ENCODE measurements at places on chromosomes 7 and 10.

- DNase-seq = no peak
Measured at GRCh38 chr10:44293306-44293778, 91.6 kb downstream of the CXCL12 start.

DNA sequence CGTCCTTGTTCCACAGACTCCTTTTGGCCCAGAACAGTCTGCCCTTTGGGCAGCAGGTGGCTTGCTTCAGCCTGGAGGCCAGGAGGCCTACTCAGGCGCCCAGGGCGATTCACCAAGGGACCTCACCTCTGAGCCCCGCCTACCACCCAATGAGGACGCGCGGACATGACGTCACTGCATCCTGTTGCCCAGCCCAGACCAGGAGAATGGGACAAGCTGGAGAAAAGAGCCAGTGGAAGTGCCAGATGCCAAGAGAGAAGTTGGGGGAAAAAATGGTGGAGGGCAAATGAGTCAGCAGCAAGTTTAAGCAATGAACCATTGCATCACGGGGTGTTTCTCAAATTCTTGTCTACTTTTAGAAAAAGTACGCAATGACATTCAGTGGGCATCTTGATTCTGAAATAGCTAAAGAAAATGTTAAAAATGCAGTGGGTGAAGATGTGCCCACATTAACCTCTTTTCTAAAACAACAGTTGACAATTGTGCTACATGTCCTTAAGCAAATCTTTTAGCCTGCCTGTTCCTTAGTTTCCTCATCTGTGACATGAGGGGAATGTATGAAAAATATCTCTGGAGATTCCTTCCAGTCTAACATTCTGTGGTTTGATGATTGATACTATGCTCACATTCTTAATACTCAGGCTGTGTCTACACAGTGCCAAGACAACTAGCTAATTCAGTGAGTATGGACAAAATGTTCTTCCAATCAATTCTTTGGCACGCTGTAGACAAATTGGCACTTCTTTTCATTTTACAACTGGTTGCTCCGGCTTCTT is 23.9 kb upstream of the LEP start:
- DNase-seq = no peak

DNA sequence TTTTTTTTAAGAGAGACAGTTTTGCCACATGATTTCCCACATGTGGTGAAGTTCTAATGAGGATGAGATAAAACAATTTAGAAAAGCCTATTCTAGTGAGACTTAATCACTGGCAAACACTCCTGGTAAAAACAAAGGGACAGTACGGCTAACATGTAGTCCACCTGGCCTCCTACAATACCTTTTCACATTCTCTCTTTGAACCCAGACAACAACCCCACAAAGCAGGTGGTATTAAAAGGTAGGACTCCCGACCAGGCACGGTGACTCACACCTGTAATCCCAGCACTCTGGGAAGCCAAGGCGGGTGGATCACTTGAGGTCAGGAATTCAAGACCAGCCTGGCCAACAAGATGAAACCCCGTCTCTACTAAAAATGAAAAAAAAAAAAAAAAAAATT is 12.4 kb downstream of the PARD3 start:
- DNase-seq = no peak

DNA sequence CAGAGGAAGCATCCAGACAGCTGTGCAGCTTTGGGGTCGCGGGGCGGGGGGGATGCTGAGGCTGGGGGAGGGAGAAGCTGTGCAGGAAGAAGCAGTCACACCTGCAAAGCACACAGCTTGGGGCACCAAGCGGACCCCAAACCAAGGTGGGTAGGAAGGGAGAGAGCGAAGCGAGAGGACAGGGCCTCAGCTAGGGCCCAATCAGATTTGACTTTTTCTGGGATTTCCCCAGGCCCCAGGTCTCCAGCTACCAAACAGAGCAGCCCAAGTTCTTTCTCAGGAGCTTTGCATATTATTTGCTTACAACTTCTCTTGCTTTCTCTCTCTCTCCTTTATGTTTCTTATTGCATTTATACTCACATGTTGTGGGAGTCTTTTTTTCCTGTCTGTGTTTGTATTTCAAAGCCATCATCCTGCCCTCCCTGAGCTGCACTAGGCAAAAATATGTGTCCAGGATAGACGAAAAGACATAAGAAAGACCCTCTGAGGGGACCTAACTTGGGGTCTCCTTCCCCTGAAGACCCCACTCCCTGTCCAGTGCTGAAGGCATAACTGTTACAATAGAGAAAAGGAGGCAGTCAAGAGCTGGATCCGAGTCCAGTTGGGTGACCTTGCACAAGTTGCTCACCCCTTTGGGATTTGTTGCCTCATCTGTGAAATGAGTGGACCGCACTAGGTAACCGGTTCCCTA is 50.6 kb upstream of the SMNDC1 start:
- no peak for DNase-seq

- no peak for DNase-seq
Measured at GRCh38 chr10:118286051-118286838, 55.9 kb downstream of the FAM204A start.

DNA sequence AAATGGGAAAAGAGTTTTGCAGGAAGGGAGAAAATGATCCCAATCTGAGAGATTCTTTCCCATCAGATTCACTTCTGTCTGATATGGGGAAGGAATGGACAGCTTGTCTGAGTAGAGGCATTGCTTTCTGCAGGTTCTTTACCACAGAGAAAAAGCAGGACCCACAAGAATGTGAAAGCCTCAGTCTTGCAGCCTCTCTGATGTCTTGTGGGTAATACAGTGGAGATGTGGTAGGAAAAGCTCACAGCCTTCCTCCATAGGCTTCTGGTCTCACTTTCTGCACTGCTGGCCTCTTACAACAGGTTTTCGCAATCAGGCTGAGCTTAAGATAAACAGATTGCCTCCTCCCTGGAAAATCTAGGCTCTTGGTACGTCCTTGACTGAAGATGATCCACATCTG is 551 bp downstream of the IFIT1 start:
- no peak for DNase-seq

DNA sequence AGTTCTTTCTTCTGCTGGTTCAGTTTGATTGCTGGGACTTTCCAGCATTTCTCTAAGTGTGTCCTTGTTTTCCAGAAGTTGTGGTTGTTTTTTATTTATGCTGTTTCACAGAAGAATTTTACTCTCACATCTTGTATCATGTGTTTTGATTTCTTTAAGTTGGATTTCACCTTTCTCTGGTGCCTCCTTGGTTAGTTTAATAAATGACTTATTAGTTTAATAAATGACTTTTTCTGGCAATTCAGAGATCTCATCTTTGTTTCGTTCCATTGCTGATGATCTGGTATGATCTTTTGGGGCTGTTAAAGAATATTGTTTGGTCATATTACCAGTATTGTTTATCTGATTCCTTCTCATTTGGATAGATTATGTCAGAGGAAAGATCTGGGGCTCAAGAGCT is 59.8 kb upstream of the CYP2C9 start:
- no peak for DNase-seq

- no peak for DNase-seq
Measured at GRCh38 chr7:78301407-78301806, 502.8 kb downstream of the PHTF2 start.

DNA sequence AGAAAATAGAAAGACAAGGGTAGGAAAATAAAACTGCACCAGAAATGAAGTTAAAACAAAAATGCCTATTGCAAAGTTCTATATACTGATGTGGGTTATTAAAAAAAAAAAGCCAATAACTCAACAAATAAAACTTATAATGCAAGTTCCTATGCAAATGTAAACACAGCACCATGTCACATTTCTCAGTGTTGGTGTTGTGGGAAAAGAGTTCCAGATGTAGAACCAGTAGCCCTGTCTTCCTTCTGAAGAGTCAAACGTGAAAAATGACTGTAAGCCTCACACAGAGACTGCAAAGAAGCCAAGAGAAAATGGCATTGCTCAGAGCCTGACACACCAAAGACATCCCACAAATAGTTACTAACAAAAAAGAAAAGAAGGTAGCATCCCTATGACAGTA is 10.1 kb downstream of the PON2 start:
- no peak for DNase-seq

- DNase-seq = no peak
Measured at GRCh38 chr10:58570307-58570723, 57.6 kb downstream of the BICC1 start.

Data from activated T-cell treated with anti-CD3 and anti-CD28 coated beads for 24 hours (primary cell).